Stimulated activated CD4-positive, alpha-beta T cell treated with anti-CD3 and anti-CD28 coated beads, Interleukin-4, amount 100 ng/mL, for 4 hours (primary cell): ENCODE measurements at places on chromosomes 13 and 19.

GRCh38 chr13:65597839-65598818 lies 1632.0 kb downstream of the PCDH9 start:
- DNase-seq = no peak

- DNase-seq = no peak
Measured at GRCh38 chr13:37544995-37545394, 53.6 kb downstream of the POSTN start.

- no peak for DNase-seq
Measured at GRCh38 chr13:104021806-104022397, 955.7 kb upstream of the SLC10A2 start.

- no peak for DNase-seq
Measured at GRCh38 chr19:11232555-11232954, 6.9 kb upstream of the ANGPTL8 start.

DNA sequence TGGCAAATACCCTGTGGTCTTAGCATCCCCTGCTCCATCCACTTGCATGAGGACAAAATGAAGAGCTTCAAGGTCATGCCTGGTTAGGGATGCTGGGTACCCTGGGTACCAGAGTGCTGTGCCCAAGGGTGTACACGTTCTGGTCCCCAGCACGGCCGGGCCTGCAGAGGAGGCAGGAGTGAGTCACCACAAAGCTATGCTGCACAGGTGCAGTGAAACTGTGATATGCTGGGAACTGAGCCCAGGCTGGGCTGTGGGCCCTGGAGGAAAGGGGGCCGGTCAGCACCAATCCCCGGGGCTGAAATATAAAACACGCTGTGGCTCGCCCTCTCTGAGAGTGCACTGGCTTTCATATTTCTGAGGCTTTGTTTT lies 95.1 kb downstream of the TSHZ3 start:
- DNase-seq = no peak

- DNase-seq = no peak
Measured at GRCh38 chr19:33641956-33642498, 20.3 kb downstream of the CHST8 start.

DNA sequence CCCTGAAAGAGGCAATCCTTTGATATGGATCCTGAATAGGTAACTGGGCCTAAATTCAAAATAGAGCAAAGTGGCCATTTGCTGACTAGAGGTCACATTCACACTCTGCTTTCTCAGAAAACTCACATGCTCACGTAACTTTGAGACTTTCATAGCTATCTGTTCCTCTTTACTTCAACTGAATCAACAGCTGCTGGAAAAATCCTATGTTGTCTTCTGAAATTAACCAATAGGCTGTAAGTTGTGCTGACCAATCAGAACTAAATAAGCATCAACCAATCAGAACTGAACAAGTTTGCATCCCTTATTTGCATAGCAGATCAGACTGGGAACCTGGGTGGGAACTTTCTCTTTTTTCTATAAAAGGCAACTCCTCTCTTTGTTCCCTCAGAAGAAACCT lies 24.0 kb upstream of the TBC1D4 start:
- DNase-seq = no peak

DNA sequence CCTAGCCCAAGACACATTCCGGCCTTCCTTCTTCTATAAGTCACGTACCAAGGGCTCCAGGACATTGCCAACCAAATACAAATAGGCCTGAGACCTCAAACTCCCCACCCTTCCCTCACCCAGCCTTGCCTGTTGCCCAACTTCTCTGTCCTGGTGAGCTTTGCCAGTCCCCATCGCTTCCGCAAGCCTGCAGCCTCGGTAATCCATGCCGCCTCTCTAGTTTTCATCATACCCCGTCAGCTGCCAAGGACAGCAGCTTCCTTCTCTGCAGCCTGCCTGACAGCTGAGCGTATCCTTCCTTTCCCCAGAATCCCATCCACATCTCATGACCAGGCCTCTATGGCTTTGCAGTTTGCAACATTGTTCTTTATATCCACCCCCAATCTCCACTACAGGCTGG lies 36.6 kb upstream of the POMP start:
- no peak for DNase-seq
